Esophagus squamous epithelium (tissue), 5 donors: ENCODE measurements at places on chromosomes 6 and 20.

DNA sequence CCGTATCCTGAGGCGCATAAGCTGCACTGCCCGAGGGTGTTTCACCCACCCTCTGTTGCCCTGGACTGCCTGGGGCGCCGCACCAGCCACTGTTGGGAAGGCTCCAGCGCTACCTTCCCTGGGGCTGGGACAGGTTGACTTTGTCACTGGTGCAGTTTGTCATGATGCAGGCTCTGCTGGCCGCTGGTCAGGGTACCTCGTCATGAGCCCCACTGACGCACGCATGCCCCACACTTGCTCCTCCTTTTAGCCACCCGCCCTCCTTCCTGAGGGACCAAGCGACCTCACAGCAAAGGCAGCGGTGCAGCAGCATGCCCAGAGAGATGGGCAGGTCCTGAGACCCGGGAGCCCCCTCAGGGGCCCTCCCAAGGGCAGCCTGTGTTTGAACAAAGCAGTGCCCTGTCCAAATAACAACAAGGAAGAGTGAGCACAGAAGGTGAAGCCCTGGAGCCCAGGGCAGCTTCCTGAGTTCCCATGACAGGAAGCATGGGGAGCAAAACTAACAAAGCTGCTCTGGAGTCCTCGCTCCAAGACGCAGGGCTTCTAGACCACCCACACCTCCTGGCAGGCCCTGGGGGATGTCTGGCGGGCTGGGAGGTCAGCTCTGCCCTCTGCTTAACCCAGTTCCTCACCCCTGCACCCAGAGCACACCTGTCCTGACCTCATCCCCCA lies 50.1 kb upstream of the SMOC2 start:
- DNase-seq, result no peak

- no peak for DNase-seq
Observed at GRCh38 chr20:52751571-52751970, 220.6 kb upstream of the TSHZ2 start.

DNA sequence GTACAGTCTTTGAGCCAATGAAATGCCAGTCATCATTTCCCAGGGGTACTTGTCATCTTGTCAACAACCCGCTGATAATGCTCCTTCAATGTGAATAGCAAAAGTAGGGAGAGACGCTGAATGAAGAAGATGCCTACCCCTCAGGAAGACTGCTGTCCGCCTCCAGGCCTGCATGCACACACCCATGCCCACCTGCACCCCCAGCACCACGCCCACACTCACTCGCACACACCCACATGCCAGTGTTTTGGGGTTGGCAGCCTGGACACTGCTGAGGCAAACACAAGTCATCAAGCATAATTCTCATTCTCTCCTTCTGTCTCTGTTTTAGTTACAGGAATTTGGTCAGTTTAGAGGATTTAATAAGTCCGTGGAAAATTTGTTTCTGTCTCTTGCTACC lies 63.6 kb downstream of the SYTL3 start:
- no peak for DNase-seq

DNA sequence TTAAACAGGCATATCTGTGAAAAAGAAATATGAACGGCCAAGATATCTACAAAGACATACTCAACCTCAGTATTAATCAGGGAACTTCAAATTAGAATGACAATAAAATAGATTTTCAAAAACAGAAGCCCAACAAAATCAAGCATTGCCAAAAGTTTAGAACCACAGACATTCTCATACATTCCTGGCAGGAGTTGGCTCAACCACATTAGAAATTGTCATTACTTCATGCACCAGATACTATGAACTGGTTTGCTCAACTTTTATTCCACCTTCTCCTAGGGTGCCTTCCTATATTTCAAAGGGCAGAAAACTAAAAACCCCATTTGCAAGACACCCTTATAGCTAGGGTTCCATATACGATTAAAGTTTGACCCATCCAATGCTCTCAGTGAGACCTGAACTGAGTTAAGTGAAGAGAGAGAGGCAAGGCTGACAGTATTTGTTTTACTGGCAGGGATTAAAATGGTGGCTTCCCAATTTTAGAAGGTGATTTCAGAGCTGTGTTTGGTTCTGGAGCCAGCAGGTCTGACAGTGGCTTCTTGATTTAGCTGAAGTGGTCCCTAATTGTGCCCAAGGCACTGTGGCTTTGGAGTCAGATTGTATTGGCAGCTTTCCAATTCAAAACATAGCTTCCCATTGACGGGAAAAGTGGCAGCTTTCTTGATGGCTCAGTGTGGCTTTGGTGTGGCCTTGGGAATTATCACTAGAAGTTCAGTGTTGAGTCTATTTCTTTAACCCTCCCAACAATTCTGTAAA lies 77.1 kb upstream of the CDYL start:
- no peak for DNase-seq

DNA sequence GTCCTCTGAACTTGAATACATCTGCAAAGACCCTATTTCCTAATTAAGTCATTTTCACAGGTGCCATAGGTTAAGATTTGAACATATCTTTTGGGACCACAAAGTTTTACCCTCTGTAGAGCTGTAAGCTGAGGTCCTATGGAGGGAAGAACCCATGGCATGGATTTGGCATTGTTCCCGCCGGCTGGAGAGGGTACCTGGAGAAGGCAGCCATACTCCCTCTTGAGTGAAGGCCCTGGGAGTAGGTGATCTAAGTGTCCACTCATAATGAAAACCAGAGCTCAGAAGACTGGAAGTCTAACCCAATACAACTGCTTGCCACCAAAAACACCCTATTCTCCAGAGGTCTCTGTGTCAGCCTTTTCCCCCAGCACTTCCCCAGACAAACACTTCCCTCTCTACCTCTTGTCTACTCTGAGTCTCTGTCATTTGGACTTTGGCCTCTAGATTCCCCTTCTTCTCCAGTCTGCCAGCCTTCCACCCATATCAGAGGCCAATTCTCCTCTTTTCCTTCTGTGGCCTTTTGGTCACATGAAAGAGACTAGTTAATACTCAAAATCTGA lies 363.9 kb downstream of the MAFB start:
- DNase-seq, result no peak

- DNase-seq, result no peak
Observed at GRCh38 chr20:49323622-49324238, 45.9 kb upstream of the ZNFX1 start.

DNA sequence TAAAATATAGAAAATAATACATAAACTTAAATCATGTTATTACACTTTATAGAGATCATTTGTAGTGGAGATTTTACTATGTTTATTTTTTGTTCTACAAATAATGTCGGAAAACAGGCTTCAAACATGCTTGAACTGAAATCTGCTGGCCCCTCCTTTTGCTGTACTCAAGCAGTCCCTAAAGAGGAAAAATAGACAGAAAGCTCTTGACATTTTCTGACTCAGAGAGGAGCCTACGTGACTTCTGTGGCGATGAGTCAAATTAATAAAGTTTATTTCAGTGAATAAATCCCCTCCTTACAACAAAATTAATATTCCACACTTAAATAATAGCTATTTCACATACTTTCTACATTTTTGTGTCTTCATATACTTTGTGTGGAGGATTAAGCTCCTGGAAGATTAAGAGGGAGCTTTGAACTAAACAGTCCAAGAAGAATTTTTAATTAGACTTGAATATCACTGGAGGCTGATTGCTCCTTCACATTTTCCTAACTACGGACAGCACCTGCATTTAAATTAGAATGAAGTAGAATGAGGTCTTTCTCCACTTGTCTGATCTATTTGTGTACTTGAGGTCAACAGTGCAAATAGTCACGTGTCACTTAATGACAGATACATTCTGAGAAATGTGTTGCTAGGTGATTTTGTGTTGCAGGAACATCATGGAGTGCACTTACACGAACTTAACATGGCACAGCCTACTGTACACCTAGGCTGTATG lies 1.7 kb upstream of the TREM1 start:
- DNase-seq, result no peak

DNA sequence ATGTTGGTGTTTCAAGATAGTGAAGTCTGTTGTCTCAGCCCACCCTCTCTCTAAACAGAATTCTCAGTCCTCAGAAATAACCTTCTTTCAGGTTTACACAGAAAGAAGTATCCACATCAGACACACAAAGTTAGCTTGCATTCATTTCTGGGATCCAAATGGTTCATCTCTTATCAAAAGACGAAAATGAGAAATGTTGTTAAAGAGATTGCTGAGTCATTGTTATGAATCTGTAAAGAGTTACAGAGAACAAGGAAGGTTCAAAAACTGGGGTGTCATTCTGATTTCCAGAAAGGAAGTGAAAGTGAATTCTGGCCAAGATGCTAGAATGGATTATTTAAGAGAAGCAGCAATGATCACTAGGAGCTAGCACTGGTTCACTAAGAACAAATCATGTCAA lies 90.5 kb upstream of the ATXN1 start:
- DNase-seq, result no peak

GRCh38 chr6:71887006-71887743 lies 825 bp downstream of the RIMS1 start:
- no peak for DNase-seq

- DNase-seq, result no peak
Observed at GRCh38 chr20:44357555-44358125, 2.1 kb downstream of the HNF4A start.

GRCh38 chr6:3242768-3243167 lies 15.3 kb upstream of the TUBB2B start:
- DNase-seq, result no peak

GRCh38 chr20:58515233-58516212 lies at the start of gene APCDD1L:
APCDD1L (minus strand) TSS chr20:58515399; CDS start chr20:58514707, 692 bp downstream.
- no peak for DNase-seq

DNA sequence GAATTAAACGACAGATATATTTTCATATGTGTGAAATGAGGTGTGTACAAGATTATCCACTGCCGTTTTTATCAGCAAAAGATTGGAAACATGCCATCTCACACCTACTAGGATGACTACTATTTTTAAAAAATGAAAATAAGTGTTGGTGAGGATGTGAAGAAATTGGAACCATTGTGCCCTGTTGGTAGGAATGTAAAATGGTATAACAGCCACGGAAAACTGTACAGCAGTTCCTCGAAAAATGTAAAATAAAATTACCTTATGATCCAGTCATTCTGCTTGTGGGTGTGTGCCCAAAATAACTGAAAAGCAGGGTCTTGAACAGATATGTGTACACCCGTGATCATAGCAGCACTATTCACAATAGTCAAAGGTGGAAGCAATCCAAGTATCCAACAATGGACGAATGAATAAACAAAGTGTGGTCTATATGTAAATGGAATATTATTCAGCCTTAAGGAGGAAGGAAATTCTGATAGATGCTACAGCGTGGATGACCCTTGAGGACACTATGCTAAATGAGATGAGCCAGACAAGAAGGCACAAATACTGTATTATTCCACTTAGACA lies 27.0 kb upstream of the CCN5 start:
- DNase-seq, result no peak

DNA sequence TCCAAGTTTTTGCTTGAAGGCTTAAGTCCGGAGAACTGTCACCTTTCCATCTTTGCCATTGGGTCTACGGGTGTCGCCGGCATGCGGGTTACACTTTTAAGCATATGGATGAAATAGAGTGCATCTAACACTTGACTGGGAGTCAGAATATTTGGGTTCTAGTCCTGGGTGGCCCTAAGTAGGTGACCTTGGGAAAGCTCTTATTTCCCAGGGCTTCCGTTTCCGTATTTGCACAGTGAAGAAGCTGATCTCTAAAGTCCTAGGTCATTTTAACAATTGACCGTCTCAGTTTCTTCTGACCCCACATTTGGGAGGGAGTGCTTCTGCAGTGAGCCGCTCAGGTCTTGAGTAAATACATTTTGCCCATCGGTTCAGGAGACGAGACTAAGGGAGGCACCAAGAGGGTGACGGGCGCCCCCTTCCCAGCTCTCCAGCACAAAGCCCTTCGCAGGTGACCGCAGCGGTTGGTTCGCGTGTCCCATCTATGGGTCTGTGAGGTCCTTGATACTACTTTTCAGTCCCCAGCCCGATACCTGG lies 651 bp upstream of the BLTP3A start:
- no peak for DNase-seq

DNA sequence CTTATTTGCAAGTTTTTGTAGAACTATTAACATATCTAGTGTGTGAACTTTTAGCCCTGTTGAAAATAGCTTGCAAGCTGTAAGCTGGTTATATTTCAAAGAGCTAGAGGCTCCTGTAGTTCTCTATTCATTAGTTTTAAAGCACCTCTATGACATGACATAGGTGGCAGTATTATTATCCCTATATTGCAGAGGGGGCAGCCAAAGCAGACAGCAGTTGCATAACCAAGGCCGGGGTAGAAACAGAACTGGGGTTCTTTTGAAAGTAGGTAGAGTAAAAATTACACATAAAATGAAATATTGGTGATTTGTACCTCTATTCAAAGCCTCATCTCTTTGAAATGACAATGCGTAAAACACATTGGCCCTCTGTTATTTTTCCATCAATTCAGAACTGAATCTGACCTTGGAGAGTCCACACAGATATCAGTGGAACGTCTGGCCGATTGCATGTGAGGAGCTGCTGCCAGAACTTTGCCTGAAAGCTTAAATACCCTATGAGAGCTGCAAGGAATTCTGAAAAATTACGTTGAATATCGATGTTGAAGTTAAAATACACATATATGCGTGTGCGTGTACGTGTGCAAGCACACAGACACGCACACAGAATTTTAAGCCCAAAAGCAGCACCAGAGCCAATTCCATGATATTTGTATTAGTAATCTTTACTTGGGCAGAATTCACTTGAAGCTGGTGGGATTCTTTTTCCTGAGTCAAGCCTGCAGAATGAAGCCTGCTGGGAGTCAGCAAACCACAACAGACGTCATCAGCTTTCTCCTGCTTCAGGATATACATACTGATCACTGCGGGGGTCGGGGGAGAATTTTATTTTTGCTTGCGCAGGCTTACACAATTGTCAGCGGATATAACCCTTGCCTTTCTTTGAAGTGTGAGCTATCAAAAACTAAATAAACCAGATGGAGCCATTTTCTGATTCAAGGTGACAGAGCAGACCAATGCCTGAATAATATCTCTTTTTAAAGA lies 163.2 kb downstream of the PDE7B start:
- no peak for DNase-seq

GRCh38 chr6:124164343-124164742 lies 360.7 kb downstream of the NKAIN2 start:
- DNase-seq, result no peak

DNA sequence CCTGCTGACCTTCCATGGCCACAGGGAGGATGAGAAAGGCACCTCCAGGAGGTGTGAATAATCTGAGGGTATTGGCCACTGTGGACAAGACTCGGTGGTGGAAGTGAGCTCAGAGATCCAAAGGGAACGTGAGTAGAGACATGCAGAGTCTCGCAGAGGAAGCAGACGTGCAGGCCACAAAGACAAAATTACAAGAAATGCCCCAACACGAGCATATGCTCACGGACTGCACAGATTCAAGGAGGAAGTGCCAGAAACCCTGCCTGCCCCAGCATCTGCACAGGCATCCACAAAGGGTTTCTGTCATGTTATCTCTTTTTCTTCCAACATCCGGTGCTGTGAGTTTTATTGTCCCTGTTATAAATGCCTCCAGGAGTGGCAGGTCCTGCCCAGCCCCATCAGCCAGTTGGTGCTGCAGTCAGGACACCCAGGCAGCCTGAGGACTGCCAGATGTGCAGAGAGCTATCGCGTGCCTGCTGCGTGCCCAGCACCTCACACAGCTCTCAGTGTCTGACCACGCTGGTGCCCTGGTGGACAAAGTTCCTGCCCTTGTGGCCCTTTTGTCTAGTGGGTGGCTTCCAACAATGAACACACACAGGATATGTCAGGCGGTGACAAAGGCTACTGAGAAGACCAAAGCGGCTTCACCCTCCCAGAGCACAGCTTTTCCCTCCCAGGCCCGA lies 34.0 kb upstream of the FANCE start:
- DNase-seq, result no peak

GRCh38 chr6:169024047-169024660 lies 229.5 kb downstream of the THBS2 start:
- DNase-seq, result no peak

- no peak for DNase-seq
Observed at GRCh38 chr6:100176311-100176950, 182.4 kb upstream of the MCHR2 start.

GRCh38 chr6:84408028-84408427 lies 180.6 kb upstream of the CEP162 start:
- DNase-seq, result no peak
